ENCODE measurements at places on chromosomes 1 and 21.

DNA sequence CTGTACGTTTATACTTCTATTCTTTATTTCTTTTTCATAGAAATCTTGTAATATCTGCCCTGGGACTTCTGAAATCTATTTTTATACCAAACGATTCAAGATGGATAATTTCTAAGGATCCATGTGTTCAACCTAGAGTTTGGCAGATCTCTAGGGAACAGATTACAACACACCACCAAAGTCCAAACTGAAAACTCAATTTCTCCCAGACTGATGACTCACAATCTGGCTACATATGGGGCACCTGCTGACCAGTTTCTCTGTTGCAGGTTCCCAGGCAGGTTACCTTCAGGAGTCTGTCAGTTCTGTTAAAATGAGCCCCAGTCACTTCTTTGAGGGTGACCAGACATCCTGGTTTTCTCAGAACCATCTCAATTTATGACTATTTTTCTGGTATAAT is 439.4 kb downstream of the GPATCH2 start:
- no peak for DNase-seq

DNA sequence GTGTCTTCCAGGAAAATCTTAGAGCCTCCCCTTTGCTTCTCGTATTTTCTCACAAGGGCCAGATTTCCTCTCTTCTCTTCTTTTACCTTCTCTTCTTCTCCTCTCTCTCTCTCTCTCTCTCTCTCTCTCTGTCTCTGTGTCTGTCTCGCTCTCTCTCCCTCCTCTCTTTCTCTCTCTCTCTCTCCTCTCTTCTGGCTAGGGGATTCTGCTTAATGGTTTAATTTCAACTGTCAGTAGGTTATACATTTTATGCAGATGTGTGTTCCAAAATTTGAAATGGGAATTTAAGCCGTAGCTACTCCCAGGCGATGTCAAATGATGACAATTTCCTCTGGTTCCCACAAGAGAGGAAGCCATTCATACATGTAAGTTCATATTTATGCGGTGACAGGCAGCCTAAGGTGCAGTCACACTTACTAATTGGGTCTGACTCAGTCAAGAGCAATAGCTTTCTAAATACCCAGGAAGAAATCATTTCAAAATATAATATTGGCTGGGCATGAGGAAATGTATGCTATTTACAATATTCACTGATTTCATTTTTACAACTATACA is 1.4 kb downstream of the DSCAM start:
- DNase-seq, result no peak

DNA sequence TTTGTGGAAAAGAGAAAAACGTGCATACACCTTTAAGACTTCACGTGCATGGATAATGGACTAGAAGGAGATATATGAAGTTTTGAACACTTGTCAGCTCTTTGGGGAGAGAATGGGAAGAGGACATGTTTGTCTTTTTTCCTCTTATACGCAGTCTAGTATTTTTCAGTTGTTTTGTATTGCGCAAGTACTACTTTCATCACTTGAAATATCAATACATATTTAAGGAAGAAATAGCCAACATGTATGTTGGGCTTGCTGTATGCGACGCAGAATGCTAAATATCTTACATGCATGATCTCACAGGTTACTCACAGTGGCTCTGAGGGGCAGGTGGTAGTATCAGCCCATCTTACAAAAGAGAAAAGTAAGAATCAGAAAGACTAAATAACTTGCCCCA is 176.5 kb upstream of the RUNX1 start:
- DNase-seq, result no peak

- DNase-seq, result no peak
These were observed 214.6 kb downstream of the CAMTA1 start for GRCh38 chr1:6999826-7000225.

GRCh38 chr21:16866851-16867250 is 646.0 kb upstream of the CXADR start:
- DNase-seq, result no peak

DNA sequence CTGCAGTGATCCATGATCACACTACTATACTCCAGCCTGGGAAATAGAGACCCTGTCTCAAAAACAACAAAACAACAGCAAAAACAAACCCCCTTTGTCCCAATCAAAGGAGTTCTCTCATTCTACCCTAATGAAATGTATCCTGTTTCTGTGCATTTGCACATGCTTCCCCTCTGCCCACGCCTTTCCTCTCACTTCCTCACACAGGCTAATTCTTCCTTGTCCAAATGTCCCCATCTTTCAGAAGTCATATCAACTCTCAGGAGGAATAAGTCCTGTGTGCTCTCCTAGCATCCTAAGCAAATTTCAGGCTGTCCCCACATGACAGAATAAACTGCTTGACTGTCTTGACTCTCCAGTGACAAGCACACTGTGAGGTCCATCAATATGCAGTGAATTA is 8.1 kb upstream of the ATP1B1 start:
- DNase-seq, result no peak

- DNase-seq, result no peak
These were observed 1.2 kb downstream of the ADAM30 start for GRCh38 chr1:119895102-119895501.

DNA sequence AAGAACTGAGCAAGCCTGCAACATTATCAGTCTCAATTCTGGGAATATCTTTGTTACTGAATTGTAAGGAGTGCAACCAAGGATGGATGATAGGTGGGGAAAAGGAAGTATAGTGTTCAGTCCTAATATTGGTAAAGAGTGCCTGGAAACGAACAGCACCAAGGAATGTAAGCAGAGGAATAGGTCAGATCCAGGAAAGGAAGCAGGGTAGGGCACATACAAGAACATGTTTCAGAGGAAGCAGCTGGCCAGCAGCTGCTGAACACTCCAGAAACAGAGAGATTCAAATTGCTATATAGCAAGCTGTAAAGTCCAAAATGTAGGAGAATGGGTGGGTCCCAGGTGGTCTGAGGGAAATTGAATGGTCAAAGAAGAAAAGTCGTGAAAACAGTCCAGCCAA is 37.9 kb downstream of the CRB1 start:
- no peak for DNase-seq

GRCh38 chr1:230778916-230779590 is 31.9 kb downstream of the CAPN9 start:
- DNase-seq, result no peak

DNA sequence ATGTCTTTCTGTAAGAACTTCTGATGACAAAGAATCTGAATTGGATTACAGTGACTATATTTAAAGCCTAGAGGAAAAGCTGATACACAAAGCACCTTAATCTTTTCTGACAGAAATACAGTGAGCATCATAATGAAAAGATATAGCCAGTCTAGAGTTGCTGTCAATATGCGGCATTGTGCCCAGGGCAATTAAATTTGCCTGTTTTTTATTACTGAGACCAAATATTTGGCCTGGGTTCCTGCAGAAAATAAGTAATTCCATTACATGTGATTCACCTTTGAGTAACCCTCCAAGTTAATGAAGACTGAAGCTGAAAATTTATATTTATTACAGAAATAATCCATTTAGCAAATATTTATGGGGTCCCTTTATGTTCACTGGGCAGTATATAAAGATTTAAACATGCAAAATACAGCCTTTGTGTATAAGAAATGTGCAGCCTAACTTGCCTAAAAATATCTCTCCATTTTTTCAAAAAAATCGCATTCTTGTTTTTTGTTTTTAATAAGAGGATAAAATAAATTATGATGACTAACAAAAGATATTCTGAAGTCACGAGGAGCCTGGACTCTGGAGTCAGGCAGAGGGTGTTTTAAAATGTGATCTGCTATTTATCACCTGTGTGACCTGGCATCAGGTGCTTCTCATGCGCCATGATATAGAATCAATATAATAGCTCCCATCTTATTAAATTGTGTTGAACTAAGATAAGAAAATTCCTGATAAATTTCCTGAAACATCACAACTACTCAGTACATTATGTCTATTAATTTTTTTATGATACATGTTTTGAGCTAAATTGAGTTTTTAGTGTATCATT is 83.6 kb downstream of the SGIP1 start:
- DNase-seq, result no peak

GRCh38 chr1:82944822-82945221 is 1054.1 kb downstream of the TTLL7 start:
- DNase-seq, result no peak

DNA sequence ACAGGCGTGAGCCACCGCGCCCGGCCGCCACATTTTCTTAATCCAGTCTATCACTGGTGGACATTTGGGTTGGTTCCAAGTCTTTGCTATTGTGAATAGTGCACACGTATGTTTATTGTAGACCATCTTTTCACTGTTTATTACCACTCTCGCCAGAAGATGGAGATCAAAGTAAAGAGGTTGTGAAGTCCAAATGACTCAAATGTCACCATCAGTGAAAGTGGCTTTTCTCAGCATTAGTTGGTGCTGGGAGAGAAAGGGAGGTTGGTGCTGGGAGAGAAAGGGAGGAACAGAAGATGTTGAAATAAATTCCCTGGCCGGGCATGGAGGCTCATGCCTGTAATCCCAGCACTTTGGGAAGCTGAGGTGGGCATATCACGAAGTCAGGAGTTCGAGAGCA is 10.4 kb upstream of the UHMK1 start:
- DNase-seq, result no peak

GRCh38 chr21:25424634-25425033 is 182.6 kb downstream of the MRPL39 start:
- DNase-seq, result no peak

DNA sequence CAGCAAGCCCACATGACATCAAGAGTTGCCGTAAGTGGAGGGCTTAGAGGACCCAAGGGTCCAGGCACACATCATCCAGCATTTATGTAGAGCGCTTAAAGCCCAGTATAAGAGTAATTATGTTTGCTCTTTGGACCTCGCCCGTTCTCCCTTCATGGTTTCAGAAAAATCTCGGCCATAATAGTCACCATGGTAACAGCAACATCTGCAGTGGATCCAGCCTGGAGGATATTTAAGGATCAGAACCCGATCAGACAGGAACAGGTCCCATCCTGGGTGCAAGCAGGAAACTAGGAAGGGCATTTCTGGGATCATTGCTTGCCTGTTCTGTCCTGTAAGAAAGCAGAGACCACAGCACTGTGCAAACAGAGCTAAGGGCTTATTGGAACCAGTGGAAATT is 89.9 kb upstream of the KAZN start:
- DNase-seq, result no peak

DNA sequence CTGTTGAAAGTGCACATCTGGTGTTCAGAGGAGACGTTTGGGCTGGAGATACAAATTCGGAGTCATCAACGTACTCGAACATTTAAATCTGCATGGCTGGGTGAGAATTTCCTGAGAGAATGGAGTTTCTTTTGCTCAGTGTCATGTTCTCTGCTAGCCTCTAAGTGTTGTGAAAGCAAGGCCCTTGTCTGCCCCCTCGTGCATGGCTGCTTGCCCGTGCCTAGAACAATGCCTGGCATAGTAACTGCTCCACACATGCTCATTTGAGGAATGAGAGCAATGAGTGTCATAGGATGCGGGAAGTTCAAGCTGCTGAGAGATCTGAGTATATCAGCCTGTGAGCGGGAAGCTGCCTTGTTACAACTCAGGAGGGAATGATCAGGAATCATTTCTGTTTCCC is 171.1 kb upstream of the CSF3R start:
- DNase-seq, result no peak

DNA sequence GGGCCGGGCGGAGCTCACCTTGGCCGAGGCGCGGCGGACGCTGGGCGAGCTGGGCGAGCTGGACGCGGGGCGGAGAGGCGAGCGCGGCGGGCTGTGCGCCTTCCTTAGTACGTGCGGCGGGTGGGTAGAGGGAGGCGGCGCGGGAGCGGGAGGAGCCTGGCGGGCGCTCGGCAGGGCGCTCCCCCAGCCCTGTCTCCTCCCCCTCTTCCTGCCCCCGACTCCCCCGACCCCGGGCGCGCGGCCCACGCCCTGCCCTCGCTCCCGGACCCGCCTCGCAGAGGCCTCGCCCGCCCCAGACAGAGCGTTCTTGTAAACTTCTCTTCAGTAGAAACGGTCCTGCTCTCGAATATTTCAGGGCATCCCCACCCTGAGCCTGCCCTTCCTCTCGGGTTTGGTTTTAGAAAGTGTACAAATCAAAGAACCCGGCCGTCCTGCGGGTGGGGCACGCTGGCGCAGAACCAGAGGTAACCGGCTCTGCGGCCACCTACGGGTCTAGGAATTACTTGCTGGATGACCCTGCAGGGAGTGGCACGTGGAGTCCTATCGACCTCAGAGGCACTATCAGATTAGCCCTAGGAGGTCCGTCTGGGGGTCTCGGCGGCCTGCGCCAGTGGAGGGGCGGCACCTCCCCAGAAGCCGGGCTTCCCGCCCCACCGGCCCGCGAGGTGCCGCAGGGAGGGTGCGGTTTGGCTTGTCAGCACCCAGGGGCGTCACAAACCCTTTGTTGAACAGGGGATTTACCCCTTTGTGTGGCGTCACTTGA is at the start of gene S100A10:
Gene S100A10, minus strand, starts transcription at position 126 of the 763 bp plus-strand sequence. CDS start 7,629 bp downstream, outside the sequence.
- peak; percentile 92 for DNase-seq

DNA sequence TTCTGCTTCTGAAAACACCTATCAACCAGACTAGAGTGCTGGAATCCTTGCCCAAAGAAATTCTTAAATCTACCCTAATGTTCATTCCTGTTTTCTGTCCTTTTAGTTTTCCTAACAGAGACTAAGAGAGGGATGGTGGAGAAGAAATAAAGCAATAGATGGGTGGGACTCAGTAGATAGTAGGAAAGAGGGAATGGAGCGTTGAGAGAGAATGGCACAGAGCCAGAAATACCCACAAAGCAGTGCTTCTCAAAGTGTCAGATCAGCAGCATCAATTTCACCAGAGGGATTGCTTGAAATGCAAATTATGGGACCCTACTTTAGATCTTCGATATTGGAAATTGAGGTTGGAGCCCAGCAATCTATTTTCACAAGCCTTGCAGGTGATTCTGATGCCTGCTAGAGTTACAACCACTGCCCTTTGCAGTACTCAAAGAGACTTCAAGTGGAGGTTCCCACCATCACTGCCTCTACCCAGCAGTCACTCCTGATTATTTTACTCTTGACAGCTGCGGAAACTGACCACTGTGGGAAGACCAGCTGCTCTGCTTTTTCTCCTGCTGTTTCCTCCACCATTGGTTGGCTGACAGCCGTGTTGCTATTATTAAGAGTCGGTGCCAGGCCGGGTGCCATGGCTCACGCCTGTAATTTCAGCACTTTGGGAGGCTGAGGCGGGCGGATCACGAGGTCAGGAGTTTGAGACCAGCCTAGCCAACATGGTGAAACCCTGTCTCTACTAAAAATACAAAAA is 11.4 kb upstream of the PRPF3 start:
- no peak for DNase-seq

DNA sequence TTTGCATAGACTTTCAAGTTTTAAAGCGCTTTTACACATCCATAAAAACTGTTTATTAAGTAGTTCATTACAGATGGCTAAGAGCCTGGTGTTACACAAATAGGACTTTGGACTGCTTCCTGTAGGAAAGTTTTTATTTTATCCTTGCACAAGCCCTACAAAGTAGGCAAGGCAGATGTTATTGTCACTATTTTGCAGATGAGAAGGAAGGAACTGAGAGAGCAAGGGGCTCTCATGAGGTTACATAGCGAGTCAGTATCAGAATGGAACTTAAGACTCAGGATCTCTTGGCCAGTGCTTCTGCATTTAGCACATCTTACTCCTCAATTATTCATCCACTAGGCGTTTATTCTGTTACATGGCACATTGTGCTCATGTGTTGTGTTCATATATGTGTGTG is 2.6 kb upstream of the MAPKAPK2 start:
- no peak for DNase-seq

GRCh38 chr1:201538612-201539551 is at the start of gene NAV1:
Gene NAV1, plus strand, starts transcription at chr1:201539127. Its CDS starts 83,758 bp downstream, at chr1:201622885.
- DNase-seq, result peak; percentile 87

Measured in umbilical cord (tissue), 2 donors.